ENCODE measurements at places on chromosomes 2 and 18.

GRCh38 chr2:214533541-214533940, 122.7 kb downstream of the VWC2L start:
- no peak overlapping the region for H3K4me3 ChIP-seq
- no peak for DNase-seq
- no peak overlapping the region for H3K27ac ChIP-seq
- no peaks in the 10 kb centered on the region for H3K36me3 ChIP-seq
- H3K27me3 ChIP-seq: no peaks in the 10 kb centered on the region

DNA sequence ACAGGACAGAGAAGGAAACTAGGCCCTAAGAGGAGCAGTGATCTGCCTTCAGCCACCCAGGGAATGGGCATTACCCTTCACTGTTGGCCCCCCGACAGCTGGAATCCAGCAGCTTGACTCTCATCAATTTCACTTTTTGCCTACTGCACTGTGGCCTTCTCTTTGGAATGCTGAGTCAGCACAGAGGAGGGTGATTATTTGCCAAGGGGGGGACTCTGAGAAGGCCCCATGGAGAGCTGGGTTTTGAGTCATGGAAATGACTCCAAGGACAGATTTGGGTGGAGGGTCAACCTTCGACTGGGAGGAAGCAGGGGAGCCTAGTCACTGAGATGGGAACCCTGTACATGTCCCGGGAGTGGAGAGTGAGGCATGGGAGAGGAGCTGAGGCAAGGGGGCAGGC, 38.1 kb upstream of the NTSR2 start:
- no peaks in the 10 kb centered on the region for H3K36me3 ChIP-seq
- H3K27ac ChIP-seq: no peak overlapping the region
- DNase-seq: no peak
- no peak overlapping the region for H3K4me3 ChIP-seq
- H3K4me1 ChIP-seq: no peaks in the 10 kb centered on the region
- no peaks in the 10 kb centered on the region for H3K27me3 ChIP-seq

DNA sequence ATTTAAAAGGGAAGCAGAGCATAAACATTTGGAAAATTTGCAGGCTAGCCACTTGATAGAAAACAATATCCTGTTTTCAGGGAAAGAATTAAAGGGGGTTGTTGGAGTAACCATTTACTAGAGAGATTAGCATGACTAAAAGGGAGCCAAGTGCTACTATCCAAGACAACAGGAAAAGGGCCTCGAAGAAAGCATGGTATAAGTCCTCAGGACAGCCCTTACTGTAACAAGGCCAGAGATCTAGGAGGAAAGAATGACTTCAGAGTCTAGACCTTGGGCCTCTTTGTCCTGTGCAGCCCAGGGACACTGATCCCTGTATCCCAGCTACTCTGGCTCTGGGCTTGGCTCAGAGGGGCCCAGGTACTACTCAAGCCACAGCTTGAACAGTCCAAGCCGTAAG, 16.6 kb downstream of the TPO start:
- H3K4me3 ChIP-seq: no peak overlapping the region
- no peaks in the 10 kb centered on the region for H3K4me1 ChIP-seq
- no peaks in the 10 kb centered on the region for H3K27me3 ChIP-seq
- H3K36me3 ChIP-seq: no peaks in the 10 kb centered on the region

DNA sequence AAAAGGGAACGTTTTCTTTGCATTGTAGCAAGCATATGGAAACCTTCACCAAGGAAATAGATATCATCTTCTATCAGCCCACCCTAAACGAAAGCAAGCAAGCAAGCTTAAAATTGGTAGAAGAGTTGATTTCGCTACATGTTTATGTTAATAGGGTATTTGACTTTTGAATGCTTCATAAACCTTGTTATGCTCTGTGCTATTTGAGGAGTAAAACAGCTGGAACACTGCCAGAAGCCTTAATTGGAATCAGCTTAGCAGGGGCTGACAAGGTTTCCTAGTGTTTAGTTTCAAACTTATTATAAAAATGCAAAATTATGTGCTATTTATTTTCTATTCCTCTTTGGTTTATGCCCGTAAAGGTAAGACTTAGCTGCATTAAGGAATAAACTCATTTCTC, 70.6 kb upstream of the LINC00305 start:
- no peaks in the 10 kb centered on the region for H3K36me3 ChIP-seq
- no peaks in the 10 kb centered on the region for H3K4me1 ChIP-seq
- no peak for DNase-seq
- H3K4me3 ChIP-seq: no peak overlapping the region
- H3K27ac ChIP-seq: no peak overlapping the region

- no peak for DNase-seq
- H3K4me3 ChIP-seq: no peak overlapping the region
- no peak overlapping the region for H3K27ac ChIP-seq
- no peaks in the 10 kb centered on the region for H3K27me3 ChIP-seq
- peaks cover 5% of the 10 kb centered on the region for H3K4me1 ChIP-seq
Measured at GRCh38 chr2:28094739-28095138, 204.2 kb downstream of the BABAM2 start.

All from uterus (tissue), 4 donors.